ENCODE measurements at places on chromosomes 12 and 14. TPM values are rescaled to one million over a fixed set of nuclear protein-coding genes. Genes with fewer than 3 reads are reported as not detected.

DNA sequence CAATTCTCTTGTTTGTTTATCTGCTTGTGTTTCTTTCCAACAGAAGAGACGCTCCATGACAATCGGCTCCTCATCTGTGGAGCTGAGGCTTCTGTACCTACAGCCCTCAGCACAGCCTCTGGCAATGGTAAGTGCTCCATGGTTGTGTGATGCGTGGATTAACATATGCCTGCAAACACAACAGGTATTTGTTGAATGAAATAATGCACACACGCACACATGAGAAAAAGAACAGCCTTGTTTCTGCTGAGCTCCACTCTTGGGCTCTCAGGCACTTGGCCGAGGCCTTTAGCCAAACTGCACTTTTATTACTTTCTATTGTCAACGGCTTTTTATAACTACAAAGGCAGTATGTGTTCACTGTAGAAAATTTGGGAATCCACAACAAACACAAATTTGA is 120.4 kb upstream of the TMCC3 start:
- no peak for DNase-seq

GRCh38 chr12:109489016-109489954 is 11.9 kb downstream of the UBE3B start:
- no peak for DNase-seq

DNA sequence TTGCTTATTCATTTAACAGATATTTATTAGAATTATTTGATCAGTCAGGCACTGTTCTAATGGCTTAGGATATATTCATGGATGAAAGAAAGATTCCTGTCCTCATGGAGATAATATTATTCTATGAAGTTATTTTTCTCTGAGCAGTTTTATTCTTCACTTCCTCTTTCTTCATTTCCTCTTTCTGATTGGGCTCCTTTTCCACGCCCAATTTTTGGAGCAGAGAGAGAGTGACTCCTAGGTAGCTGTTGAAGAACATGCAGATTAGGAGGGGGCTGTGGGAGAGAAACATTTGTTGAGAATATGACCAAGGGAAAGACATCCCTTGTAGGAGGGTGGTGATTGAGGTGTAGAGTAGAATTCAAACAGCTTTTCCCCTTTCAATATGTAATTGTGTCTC is 6.0 kb upstream of the YARS2 start:
- DNase-seq: no peak

DNA sequence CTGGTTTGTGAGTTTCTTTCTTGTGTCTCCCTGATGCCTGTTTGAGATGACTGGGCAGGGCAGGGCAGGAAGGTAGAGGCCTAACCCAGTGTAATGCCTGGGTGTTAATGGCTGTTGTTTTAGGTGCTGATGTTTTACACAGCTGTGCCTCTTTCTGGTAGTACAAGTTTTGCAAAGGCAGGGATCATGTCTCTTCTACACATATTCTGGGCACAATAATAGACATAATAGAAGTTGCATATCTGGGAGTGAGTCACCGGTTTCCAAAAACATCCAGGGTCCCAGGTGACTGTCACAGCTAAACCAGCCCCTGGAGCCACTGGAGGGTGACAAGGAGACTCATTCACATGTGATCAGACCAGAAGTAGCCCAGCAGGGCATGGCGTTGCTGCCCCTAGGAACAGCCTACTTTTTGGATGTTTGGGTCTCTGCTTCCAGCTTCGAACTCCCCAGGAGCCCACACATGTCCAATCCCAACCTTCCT is 18.1 kb downstream of the TPCN1 start:
- no peak for DNase-seq

DNA sequence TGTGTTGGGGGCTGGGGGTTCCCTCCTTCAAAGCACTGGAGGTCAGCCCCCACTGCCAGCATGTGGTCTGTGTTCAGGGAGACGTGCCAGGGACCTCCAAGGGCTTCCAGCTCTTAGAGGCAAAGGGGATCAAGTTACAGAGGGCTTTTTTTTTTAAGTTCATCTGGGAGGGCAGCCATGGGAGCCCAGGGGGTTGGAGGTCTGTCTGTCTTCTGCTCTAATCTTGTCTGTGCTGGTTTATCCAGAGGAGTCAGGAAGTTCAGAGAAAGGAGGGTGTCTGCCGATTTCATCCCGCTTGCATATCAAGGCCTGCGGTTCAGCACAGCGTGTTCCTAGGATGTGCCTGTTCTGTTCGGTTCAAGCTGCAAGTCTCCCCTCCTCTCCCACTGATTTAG is 72.2 kb downstream of the TMEM132C start:
- DNase-seq: no peak

- no peak for DNase-seq
Observed at GRCh38 chr12:114442578-114442977, 36.6 kb upstream of the TBX5 start.

- no peak for DNase-seq
Observed at GRCh38 chr12:98750511-98750910, 105.4 kb downstream of the APAF1 start.

DNA sequence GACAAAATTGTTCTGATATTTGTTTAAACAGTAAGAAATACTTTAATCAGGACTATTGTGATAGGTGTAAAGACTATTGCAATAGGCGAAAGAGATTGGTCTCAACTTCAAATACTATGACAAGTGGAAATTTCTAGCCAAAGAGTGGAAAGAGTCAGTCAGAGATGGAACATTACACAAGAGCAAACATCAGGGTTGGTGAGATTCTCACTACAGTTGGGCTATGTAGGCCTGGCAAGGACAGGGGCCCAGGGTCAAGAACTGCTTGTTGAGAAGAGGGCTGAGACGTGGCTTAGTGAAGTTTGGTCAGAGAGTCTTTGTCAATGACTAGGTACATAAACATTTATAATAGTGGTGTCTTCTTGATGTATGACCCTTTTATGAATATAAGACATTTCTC is 19.4 kb downstream of the CAND1 start:
- DNase-seq: no peak

GRCh38 chr12:109951136-109951535 is 45.0 kb downstream of the GIT2 start:
- no peak for DNase-seq

GRCh38 chr14:99860219-99860618 is 67.0 kb downstream of the EML1 start:
- no peak for DNase-seq

GRCh38 chr12:13045816-13046215 is 1.6 kb downstream of the FAM234B start:
- DNase-seq: no peak

GRCh38 chr12:78315028-78315427 is 484.3 kb downstream of the NAV3 start:
- no peak for DNase-seq

DNA sequence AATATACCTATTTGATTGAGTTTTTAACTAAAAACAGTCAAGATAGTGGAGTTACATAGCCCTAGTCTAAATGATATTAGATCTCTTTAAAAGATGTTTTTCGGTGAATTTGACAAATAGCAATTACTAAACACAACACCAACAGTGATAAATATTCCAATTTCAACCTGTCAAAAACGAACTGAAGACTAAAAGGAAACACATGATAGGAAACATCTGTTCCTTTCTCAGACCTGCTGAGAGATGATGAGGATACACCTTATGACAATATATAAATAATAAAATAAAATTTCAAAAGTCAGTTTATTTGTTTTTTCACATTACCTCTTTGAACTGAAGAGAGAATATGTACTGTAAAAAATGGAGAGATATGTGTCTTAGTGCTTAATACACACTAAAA is 232.7 kb downstream of the RASSF9 start:
- no peak for DNase-seq

GRCh38 chr12:122031342-122032216 is 9.9 kb downstream of the BCL7A start:
- DNase-seq: no peak

DNA sequence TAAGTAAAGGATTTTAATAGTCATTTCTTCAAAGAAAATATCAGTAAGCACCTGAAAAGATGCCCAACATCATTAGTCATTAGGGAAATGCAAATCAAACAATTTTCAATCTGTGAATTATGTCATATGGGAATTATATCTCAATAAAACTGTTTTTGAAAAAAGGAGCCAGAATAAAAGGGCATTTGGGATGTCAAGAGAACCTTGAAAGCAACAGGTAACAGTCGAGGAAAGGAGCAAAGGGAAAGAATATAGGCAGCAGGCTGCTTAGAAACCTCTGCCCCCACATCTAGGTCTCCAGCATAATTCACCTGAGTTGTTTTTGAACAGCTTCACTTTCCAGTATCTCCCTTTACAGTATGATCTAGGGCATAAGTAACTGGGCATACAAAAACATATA is 12.2 kb downstream of the RAD9B start:
- no peak for DNase-seq

GRCh38 chr12:51622564-51622963 is 31.5 kb downstream of the SCN8A start:
- DNase-seq: no peak

DNA sequence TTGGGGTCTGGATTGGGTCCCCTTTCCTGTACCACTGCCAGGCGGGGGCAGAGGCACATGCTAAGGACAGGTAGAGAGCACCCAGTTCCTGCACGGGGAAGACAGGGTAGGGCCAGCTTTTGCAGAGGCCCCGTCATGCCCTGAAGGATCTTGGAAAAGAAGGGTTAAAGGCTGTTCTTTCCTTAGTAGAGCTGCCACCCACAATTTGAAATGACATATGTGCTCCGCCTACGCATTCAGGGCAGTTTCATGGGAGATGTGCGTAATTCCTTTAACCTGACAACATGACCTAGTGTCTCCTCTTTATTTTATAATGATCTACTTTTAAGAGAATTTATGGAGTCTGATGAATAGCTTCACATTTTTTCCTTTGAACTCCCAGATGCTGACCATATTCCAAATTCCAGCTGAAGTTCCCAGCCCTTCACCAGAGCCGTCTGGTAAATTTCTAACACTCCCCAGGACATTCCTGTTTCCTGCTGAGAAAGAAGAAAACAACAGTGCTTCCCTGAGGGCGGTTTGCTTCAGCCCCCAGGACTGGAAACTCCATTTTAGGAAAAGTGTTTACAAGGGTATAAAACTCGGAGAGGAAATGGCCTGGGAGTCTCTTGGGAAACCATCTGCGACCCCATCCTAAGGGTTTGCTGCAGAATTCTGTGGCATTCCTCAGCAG is 58.9 kb upstream of the PLEKHG3 start:
- DNase-seq: no peak

OVCH1 gene
- not detected for total RNA-seq

NID2 gene
- total RNA-seq: 0.36 TPM

SMIM41 gene
- total RNA-seq: not detected
